NCI-H2081 (cell line): ENCODE measurements at places on chromosomes 1 and 21.

DNA sequence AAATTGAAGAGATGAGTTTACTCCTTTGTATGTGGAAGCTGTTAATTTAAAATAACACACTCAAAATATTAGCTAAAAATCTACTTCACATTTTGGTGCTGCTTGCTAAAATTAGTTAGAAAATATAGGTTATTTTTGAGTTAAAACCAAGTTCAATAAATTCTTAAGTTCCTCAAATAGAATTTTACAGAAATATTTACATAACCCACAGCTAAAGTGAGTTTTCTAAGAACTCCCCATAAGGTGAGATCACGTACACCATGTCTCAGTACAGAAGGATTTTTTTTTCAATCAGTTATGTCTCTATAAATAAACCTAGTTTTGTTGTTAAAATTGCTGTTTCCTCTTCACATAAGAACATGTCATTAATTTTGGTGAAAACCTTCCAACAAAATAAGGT lies 108.0 kb downstream of the SDCCAG8 start:
- no peak for DNase-seq

GRCh38 chr1:5651964-5652821 lies 340.0 kb downstream of the NPHP4 start:
- no peak for DNase-seq

- no peak for DNase-seq
Observed at GRCh38 chr1:70633004-70633403, 221.9 kb downstream of the CTH start.

DNA sequence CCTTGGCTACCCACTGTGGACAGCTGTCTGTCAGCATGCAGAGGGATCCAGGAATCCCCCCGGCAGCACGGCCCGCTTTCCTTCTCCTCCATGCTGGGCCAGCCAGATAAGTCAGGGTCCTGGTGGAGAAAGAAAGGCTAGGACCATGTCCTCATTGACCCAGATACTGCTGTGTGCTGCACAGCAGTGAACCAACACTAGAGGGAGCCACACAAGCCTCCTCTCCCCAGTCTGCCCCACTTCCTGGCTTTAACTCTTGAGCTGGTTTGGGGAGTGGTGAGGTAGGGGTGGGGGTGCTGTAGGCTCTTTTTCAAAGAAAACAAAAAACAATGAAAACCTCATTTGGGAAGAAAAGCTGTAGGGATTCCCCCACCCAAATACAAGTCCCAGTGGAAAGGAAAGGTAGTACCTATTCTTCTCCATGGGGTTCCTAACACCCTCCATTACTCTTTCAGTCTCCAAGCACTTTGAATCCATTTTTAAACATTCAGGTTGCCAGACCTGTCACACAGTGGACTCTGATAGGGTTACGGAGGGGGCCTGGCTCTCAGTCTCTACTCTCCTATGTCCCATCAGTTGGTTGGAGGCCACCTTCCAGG lies 84.9 kb upstream of the CD1D start:
- DNase-seq: no peak

DNA sequence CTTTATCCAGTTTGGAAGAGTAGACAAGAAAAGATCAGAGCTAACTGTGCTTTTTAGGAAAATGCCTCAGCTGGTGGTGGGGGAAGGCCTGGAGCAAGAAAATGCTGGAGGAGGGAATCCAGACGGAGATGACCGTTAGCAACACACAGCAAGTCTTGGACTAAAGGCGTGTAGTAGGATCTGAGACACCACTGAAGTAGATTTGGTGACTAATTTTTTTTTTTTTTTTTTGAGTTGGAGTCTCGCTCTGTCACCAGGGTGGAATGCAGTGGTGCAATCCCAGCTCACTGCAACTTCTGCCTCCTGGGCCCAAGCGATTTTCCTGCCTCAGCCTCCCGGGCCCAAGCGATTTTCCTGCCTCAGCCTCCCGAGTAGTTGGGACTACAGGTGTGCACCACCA lies 41.2 kb downstream of the LPAR3 start:
- DNase-seq: no peak

- no peak for DNase-seq
Observed at GRCh38 chr1:2609319-2610035, 22.9 kb downstream of the PRXL2B start.

GRCh38 chr1:4726620-4727341 lies 72.4 kb downstream of the AJAP1 start:
- no peak for DNase-seq

GRCh38 chr1:202086579-202087350 lies 36.0 kb upstream of the GPR37L1 start:
- DNase-seq: no peak

- DNase-seq: no peak
Observed at GRCh38 chr1:206723805-206724472, 39.2 kb downstream of the MAPKAPK2 start.

DNA sequence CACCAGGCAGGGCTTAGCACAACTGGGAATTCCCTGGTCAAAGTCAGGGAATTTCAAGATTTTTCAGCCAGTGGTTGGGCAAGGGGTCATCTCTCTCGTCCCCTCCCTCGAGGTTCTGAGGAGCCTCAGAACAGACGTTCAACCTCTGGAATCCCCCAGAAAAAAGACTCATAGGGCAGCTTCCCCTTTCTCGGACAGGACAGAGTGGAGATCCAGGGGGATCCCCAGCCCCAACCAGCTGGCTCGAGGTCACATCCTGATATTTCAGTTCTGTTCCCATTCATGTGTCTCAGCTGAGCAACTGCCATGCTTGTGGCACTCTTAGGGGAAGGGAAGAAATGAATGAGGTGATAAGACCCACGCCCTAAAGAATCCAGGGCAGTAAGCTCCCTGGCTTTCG lies 4.9 kb upstream of the LAD1 start:
- no peak for DNase-seq

GRCh38 chr1:72283022-72283306 lies 625 bp upstream of the NEGR1 start:
- DNase-seq: no peak

GRCh38 chr21:34698270-34699015 lies 29.6 kb downstream of the CLIC6 start:
- no peak for DNase-seq

DNA sequence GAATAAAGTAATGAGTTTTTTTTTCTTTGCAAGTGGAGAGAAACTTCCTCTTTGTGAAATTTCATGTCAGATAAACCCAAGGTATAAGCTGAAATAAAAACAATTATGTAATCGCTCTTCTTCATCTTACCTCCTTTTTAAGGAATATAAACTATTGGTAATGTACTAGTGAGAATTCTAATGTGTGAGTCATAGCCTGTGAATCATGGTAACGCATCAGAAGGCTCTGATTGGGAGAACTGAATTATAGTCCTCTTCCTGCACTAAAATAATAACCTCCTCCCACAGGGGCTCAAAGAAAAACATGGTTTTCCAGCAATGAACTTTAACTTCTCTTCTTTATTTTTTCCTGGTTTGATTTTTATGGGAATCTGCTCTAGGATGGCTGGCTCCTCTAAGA lies 57.1 kb upstream of the COX20 start:
- no peak for DNase-seq

DNA sequence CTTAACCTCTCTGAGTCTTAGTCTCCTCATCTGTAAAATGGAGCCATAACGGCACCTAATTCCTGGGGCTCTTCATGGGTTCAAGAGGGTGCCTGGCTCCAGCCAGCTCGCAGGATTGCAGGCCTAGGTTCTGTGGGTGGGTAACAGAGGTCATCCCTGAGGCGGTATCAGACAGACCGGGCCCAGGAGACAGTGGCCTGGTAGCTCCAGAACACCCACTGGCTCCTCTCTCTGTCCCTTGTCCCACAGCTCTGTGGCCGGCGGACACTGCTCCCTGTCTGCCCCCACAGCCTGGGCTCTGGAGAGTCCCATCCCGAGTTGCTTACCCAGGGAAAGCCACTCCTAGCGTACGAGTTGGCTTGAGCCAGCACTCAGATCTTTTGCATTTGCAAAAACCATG lies 150.3 kb downstream of the PEX14 start:
- DNase-seq: no peak

GRCh38 chr1:35364741-35365140 lies 96.2 kb downstream of the ZMYM4 start:
- DNase-seq: no peak

DNA sequence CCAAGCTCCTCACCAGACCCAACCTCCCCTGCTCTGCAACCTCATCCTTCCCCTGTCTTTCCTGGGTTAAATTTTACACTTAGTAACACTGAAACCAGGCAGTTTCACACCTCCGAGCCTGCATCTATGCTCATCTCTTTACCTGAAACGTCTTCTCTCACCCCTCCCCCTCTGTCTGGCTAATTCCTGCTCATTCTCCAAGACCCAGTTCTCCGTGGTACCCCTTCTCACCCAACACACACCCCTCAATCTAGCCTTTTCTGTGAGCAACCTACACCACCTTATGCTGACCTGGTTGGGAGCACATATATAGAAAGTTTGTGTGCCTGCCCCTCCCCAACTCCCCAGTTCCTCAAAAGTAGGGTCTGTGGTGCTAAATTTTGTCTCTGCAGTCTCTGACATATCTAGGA lies 3.7 kb upstream of the KIAA1614 start:
- DNase-seq: no peak

DNA sequence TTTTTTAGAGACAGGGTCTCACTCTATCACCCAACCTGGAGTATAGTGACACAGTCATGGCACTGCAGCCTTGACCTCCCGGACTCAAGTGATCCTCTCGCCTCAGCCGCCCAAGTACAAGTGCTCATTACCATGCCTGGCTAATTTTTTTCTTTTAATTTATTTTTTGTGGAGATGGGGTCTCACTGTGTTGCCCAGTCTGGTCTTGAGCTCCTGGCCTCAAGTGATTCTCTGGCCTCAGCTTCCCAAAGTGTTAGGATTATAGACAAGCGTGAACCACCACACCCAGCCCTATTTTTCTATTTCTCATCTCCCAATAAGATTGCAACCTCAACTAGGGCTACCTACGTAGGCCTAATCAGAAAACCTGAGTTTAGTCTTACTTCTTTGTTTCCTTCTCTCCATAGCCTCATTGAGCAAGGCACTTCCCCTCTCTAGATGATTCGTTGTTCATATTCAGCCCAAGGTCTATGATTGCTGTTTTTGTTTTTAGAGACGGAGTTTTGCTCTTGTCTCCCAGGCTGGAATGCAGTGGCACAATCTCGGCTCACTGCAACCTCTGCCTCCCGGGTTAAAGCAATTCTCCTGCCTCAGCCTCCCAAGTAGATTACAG lies 1.1 kb upstream of the KPNA6 start:
- DNase-seq: no peak

DNA sequence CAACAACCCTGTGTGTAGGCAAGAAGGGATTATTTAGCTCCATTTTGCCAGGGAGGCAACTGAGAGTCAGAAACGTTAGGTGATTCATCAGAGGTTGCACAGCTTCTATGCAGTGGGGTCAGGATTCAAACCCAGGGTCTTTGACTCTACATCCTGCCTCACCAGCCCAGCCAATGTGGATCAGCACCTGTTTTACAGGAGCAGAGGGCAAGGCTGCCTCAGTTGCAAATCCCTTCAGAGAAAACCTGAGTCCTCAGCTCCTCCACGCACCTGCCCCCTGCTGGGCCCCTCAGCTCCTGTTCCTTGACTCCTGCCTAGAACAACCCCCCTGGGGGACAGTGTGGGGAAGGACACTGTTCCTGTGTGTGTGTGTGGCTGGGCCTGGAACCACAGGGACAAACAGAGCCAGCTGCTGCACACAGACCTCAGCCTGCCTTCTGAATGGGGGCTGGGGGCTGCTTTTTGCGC lies 61.6 kb downstream of the LRRN2 start:
- no peak for DNase-seq

DNA sequence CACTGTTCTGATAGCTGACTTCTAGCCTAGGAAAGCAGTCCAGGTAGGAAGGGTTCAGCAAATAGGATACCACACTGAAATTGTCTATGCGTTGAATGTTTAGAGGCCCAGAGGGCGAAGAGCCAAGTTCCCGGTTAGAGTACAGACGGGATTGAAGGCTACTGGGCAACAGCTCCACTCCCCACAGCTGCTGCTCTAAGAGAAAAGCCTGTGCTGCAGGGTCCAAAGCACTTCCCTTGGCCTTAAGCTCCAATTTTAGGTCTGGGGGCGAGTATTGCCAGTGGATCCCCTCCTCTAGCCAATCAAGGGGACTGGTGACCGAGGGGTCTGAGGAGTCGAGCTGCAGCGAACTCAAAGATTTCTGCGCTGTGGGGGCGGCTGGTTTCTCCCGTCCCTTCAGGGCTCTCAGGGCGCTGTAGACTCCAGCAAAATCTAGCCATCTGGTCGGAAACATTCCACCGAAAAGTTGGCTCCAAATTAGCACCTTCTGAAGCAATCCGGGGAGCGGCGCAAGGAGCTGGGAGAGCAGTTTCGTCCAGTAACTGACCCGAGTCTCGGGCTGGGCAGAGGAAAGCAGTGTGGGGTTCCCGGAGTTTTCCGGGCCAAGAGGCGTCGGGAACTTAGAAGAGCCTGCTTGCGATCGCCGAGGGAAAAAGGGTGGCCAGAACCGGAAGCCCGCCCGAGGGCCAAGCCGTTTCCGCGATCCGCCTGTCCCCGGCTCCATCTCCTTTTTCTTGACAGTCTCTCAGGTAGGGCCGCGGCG lies 748 bp downstream of the PPP1R15B start:
- peak; percentile 27 for DNase-seq

DNA sequence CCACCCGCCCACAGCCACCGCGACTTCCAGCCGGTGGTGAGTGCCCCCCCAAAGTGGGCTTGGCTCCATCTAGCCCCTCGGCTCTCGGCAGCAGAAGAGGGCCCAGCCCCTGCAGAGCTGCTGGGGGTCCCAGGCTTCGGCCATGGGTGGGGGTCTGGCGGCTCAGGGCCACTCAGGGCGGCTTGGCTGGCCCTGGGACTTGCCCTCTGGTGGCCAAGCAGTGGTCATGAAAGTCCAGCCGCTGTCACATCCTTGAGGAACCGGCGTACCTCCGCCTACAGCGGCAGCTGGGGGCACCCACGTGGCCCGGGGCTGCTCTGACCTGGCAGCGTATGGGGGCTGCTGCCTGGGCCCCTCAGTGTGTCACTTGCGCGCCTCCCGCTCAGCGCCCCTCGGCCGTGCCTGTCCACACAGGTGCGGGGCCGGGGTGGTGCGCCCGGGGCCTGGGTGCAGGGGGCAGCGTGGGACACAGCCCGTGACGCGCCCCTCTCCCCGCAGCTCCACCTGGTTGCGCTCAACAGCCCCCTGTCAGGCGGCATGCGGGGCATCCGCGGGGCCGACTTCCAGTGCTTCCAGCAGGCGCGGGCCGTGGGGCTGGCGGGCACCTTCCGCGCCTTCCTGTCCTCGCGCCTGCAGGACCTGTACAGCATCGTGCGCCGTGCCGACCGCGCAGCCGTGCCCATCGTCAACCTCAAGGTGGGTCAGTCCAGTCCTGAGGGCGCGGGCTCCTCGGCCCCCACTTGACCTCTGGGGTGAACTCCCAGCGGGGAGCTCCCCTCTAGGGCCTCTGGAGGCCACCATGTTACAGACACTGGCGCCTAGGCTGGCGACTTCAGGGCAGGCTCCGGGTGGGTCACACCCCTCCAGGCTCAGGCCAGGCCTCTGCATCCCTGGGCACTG lies 32.4 kb downstream of the SLC19A1 start:
- DNase-seq: no peak

- DNase-seq: no peak
Observed at GRCh38 chr1:40673452-40673851, 8.0 kb upstream of the RIMS3 start.

GRCh38 chr1:24566236-24566867 lies 10.5 kb downstream of the NCMAP start:
- no peak for DNase-seq
